Panc1 (cell line): ENCODE measurements at places on chromosomes 5 and 9.

- no peak for DNase-seq
Observed at GRCh38 chr5:30405821-30406220, 787.7 kb upstream of the CDH6 start.

DNA sequence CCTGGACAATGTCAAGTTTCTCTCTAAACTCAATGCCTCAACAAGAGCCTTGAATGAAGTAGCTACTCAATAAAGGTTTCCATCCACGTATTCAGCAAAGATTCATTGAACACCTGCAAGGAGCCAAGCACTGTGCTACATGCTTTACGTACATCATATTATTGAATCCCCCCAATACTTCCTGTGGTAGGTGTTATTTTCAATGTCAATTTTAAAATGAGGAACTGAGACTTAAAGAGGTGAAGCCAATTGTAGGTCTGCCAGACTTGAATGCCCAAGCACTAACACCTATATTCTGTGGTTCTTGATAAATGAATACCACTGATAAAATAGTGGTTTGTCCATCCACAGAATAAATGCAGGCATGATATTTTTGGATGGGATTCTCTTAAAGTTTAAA lies 162.3 kb downstream of the DRD1 start:
- no peak for DNase-seq

DNA sequence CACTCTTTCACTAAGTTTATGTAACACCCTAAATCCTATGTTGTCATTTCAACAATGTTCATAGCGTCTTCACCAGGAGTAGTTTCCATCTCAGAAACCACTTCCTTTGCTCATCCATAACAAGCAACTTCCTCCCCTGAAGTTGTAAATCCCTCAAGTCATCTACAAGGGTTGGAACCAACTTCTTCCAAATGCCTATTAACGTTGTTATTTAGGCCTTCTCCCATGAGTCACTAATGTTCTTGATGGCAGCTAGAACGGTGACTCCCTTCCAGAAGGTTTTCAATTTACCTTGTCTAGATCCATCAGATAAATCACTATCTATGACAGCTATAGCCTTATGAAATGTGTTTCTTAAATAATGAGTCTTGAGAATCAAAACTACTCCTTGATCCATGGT lies 73.3 kb upstream of the TARS1 start:
- no peak for DNase-seq

DNA sequence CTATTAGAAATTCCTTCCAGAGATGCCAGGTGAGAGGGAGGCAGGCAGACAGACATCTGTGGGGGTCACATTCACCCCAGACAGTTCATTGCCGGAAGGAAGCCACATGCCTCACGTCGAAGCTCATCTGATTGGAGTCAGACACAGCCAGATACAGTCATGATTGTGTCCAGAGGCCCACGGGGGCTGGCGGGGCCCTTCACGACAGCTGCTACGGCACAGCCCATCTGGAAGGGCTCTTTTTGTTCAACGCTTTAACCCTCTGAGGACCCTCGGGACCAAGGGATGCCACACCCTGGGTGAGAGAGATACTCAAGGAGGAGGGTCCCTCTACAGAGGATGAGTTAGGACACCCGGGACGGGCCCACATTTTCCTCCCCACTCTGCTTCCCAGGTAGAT lies 31.9 kb upstream of the GABRP start:
- no peak for DNase-seq

DNA sequence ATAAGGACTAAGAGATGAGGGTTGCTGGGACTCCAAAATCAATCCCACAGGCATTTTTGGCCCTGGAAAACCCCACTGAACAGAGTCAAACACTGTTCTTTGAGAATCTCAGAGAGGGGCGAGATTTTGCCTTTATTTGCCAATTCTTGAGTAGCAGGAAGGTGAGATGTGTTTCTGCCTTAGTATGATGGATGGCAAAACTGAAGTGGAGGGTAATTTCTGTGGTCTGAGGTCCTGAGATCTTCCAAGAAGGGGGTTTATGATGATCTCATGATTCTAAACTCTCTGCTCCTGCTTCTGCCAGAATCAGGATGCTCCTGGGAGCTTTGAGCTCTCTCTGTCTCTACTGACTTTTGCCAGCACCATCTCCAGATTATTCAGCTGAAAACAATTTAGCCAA lies 174.8 kb upstream of the CLINT1 start:
- no peak for DNase-seq

- DNase-seq = no peak
Observed at GRCh38 chr5:133611357-133612248, 738 bp downstream of the FSTL4 start.
